Naive thymus-derived CD4-positive, alpha-beta T cell (primary cell): ENCODE measurements at places on chromosomes 6 and 20. TPM values are rescaled to one million over a fixed set of nuclear protein-coding genes. Genes with fewer than 3 reads are reported as not detected.

CST11 gene
- total RNA-seq, result not detected

GABRR2 gene
- 0.74 and 1.8 TPM in 2 replicates for total RNA-seq

LY6G6F gene
- not detected for total RNA-seq

TINAG gene
- total RNA-seq, result not detected

GRCh38 chr6:159759645-159760044, 2.2 kb upstream of the ACAT2 start:
- H3K27me3 ChIP-seq, result no peaks in the 10 kb centered on the region
- DNase-seq, result no peak
- H3K36me3 ChIP-seq, result no peaks in the 10 kb centered on the region

GRCh38 chr6:118326712-118327111, 221.4 kb upstream of the PLN start:
- DNase-seq, result no peak
- no peaks in the 10 kb centered on the region for H3K27me3 ChIP-seq
- no peaks in the 10 kb centered on the region for H3K4me1 ChIP-seq
- no peaks in the 10 kb centered on the region for H3K36me3 ChIP-seq

GRCh38 chr20:47500554-47500953, 1.1 kb upstream of the NCOA3 start:
- no peak overlapping the region for H3K27ac ChIP-seq
- H3K36me3 ChIP-seq, result no peaks in the 10 kb centered on the region
- peaks cover 22% of the 10 kb centered on the region for H3K4me1 ChIP-seq
- DNase-seq, result no peak
- H3K4me3 ChIP-seq, result no peak overlapping the region

TBXT gene
- not detected for total RNA-seq

GRCh38 chr6:66623050-66623449, 916.0 kb upstream of the EYS start:
- H3K4me1 ChIP-seq, result no peaks in the 10 kb centered on the region
- no peaks in the 10 kb centered on the region for H3K36me3 ChIP-seq
- no peak overlapping the region for H3K27ac ChIP-seq
- DNase-seq, result no peak
- H3K4me3 ChIP-seq, result no peak overlapping the region
- no peaks in the 10 kb centered on the region for H3K27me3 ChIP-seq

ELOVL2 gene
- not detected in 2 replicates for total RNA-seq

HLA-DQB2 gene
- not detected for total RNA-seq

- DNase-seq, result no peak
- no peak overlapping the region for H3K27ac ChIP-seq
- H3K4me3 ChIP-seq, result no peak overlapping the region
- H3K27me3 ChIP-seq, result no peaks in the 10 kb centered on the region
- H3K4me1 ChIP-seq, result peaks cover 18% of the 10 kb centered on the region
Observed at GRCh38 chr6:56890683-56891429, 64.1 kb upstream of the BEND6 start.

TP53TG5 gene
- not detected for total RNA-seq

- DNase-seq, result no peak
- H3K4me1 ChIP-seq, result no peaks in the 10 kb centered on the region
- no peak overlapping the region for H3K4me3 ChIP-seq
- H3K27ac ChIP-seq, result no peak overlapping the region
- H3K27me3 ChIP-seq, result no peaks in the 10 kb centered on the region
Observed at GRCh38 chr6:105618247-105618646, 215.4 kb upstream of the PREP start.

DNA sequence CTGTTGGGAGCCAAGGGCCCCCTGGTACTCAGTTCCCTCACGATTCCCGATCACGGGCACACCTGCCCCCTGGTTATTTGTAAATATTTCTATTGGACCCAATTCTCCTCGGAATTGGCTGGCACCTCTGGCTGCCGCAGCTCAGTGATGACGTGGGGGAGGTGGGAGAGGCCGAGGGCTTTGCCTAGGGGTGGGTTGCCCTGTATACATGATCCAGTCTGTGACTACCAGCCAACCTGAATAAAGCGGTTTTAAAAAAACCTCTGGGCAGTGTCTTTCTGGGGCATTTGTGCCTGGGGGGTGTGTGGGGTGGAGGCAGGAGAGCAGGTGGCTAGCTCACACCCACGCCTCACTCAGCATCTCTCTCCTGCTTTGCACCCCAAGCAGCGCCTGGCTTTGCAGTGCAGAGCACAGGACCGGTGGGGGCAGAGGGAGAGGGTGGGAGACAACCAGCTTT, 42.2 kb downstream of the VSTM2L start:
- H3K27me3 ChIP-seq, result no peaks in the 10 kb centered on the region
- H3K27ac ChIP-seq, result no peak overlapping the region
- no peaks in the 10 kb centered on the region for H3K36me3 ChIP-seq

- H3K27me3 ChIP-seq, result no peaks in the 10 kb centered on the region
- DNase-seq, result no peak
- H3K4me3 ChIP-seq, result no peak overlapping the region
- no peak overlapping the region for H3K27ac ChIP-seq
- H3K36me3 ChIP-seq, result peaks cover 33% of the 10 kb centered on the region
Observed at GRCh38 chr6:33677143-33677660, 34.3 kb downstream of the UQCC2 start.

IRAK1BP1 gene
- 3.2 and 3.5 TPM in 2 replicates for total RNA-seq

- H3K4me1 ChIP-seq, result no peaks in the 10 kb centered on the region
- H3K4me3 ChIP-seq, result no peak overlapping the region
- H3K36me3 ChIP-seq, result no peaks in the 10 kb centered on the region
- H3K27me3 ChIP-seq, result no peaks in the 10 kb centered on the region
- no peak for DNase-seq
Observed at GRCh38 chr6:151546941-151547659, 53.3 kb downstream of the CCDC170 start.

SAMD5 gene
- not detected for total RNA-seq

CCN2 gene
- not detected for total RNA-seq

- no peaks in the 10 kb centered on the region for H3K4me1 ChIP-seq
- no peak overlapping the region for H3K4me3 ChIP-seq
- H3K36me3 ChIP-seq, result no peaks in the 10 kb centered on the region
- H3K27me3 ChIP-seq, result no peaks in the 10 kb centered on the region
- no peak overlapping the region for H3K27ac ChIP-seq
Observed at GRCh38 chr6:46243754-46244153, 73.0 kb upstream of the ENPP5 start.

FGD2 gene
- total RNA-seq, result 6.8 TPM

DNA sequence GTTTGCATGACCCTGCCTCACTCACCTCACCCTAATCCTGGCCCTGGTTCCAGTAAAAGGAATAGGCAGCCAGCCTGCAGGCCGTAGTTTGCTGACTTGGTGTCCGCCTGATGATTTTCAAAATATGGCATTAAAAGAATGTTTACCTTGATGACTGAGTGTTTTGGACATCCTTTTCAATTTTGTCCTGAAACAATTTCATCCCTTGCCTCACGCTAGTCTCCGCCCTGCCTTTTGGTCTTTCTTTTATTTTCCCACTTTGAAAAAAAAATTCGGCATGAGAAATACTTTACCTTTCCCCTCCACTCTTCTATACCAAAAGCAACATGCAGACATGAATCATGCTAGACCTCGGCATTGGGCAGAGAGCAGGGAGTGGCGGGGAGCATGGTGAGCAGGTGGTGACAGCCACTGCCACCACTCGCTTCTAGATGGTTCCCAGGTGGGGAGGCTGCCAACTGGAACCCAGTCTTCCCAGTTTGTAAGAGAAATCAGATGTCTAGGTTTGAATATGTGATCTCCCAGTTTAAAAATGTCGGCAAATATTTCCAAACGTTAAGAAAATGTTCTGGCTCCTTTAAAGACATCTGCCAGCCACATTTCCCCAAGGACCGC, 9.4 kb downstream of the CD40 start:
- no peak for DNase-seq
- H3K36me3 ChIP-seq, result no peaks in the 10 kb centered on the region
- H3K27me3 ChIP-seq, result no peaks in the 10 kb centered on the region
- no peak overlapping the region for H3K27ac ChIP-seq
- H3K4me1 ChIP-seq, result no peaks in the 10 kb centered on the region

- H3K4me3 ChIP-seq, result no peak overlapping the region
- no peak for DNase-seq
- no peaks in the 10 kb centered on the region for H3K4me1 ChIP-seq
- H3K27me3 ChIP-seq, result no peaks in the 10 kb centered on the region
Observed at GRCh38 chr20:24694727-24695528, 225.5 kb downstream of the SYNDIG1 start.

DNA sequence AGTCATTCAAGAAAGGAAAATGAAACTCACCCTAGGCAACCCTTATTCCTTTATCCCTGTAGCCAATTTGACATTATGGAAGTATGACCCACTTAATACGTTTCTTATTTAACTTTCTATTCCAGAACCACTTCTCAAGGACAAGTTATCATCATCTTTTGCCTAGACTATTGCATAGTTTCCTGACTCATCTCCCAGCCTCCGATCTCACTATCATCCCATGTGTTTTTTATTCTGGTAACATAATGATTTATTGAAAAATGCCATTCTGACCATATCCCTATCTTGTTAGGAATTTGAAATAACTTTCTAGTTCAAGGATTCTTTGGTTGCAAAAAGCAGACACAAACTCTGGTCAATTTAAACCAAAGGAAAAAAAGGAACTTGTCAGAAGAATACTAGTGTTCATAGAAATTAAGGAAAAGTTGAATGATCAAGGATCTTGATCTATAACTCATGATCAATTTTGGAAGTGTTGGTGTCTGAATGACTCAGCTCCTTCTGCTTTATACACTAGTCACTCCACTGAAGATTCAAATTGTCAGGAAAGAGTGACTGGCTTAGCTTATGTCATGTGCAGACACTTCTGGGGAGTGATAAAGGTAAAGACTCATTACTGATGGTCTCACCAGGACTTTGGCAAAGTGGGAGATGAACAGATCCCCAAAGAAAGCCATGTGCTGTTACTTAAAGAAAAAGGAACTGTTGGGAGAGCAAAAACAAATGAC, 8.5 kb upstream of the TINAG start:
- no peak overlapping the region for H3K4me3 ChIP-seq
- no peak for DNase-seq
- no peaks in the 10 kb centered on the region for H3K27me3 ChIP-seq
- H3K36me3 ChIP-seq, result no peaks in the 10 kb centered on the region
- H3K27ac ChIP-seq, result no peak overlapping the region

BIRC7 gene
- total RNA-seq, result not detected

RBPJL gene
- total RNA-seq, result 0.18 TPM in 1 of 2 replicates, not detected in the other

OTOR gene
- not detected for total RNA-seq

- no peak for DNase-seq
- no peaks in the 10 kb centered on the region for H3K36me3 ChIP-seq
- H3K4me1 ChIP-seq, result no peaks in the 10 kb centered on the region
- H3K27ac ChIP-seq, result no peak overlapping the region
- no peaks in the 10 kb centered on the region for H3K27me3 ChIP-seq
Observed at GRCh38 chr6:164013480-164014208, 599.1 kb downstream of the QKI start.

PEX3 gene
- total RNA-seq, result 10.9 TPM

ANKEF1 gene
- total RNA-seq, result 2.7 and 2.8 TPM in 2 replicates

- no peak overlapping the region for H3K27ac ChIP-seq
- peaks cover 49% of the 10 kb centered on the region for H3K27me3 ChIP-seq
- peaks cover 52% of the 10 kb centered on the region for H3K4me1 ChIP-seq
- no peaks in the 10 kb centered on the region for H3K36me3 ChIP-seq
- peak overlapping the region; percentile 22 for H3K4me3 ChIP-seq
Observed at GRCh38 chr6:30463242-30463641, 26.1 kb upstream of the HLA-E start.

- no peaks in the 10 kb centered on the region for H3K27me3 ChIP-seq
- H3K36me3 ChIP-seq, result no peaks in the 10 kb centered on the region
- H3K4me1 ChIP-seq, result no peaks in the 10 kb centered on the region
- no peak overlapping the region for H3K27ac ChIP-seq
- H3K4me3 ChIP-seq, result no peak overlapping the region
Observed at GRCh38 chr20:19713822-19714578, 44.1 kb upstream of the RIN2 start.

GRCh38 chr6:91705646-91706045, 1118.8 kb upstream of the MAP3K7 start:
- no peaks in the 10 kb centered on the region for H3K36me3 ChIP-seq
- no peak overlapping the region for H3K4me3 ChIP-seq
- H3K27ac ChIP-seq, result no peak overlapping the region
- H3K27me3 ChIP-seq, result no peaks in the 10 kb centered on the region
- H3K4me1 ChIP-seq, result no peaks in the 10 kb centered on the region
- no peak for DNase-seq
